ENCODE measurements at places on chromosomes 5 and 9. TPM values are rescaled to one million over a fixed set of nuclear protein-coding genes. Genes with fewer than 3 reads are reported as not detected.

DNA sequence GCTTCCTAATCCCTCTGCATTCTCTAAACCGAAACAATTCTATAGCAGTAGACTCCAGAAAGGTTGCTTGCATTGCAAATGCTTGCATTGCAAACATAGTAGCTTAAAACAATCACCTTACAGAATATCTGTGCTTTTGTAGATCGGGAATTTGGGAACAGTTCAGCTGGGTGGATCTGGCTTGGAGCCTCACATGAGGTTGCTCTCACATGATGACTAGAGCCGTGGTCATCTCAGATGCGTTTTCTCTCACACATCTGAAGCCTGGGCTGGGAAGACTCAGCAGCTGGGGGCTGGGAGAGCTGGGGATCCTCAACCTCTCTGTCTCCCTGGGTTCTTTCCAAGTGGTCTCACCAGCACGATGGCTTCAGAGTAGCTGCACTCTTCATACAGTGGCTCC is 127.8 kb downstream of the MSX2 start:
- no peak overlapping the region for H3K27ac ChIP-seq
- H3K4me1 ChIP-seq = no peaks in the 10 kb centered on the region
- DNase-seq = no peak
- H3K27me3 ChIP-seq = no peaks in the 10 kb centered on the region

The PTGR1 gene
- total RNA-seq = 38.0 TPM

The TMC1 gene
- not detected for total RNA-seq

The HMMR gene
- 1.6 TPM for total RNA-seq
